ENCODE measurements at places on chromosomes 2 and 18.

DNA sequence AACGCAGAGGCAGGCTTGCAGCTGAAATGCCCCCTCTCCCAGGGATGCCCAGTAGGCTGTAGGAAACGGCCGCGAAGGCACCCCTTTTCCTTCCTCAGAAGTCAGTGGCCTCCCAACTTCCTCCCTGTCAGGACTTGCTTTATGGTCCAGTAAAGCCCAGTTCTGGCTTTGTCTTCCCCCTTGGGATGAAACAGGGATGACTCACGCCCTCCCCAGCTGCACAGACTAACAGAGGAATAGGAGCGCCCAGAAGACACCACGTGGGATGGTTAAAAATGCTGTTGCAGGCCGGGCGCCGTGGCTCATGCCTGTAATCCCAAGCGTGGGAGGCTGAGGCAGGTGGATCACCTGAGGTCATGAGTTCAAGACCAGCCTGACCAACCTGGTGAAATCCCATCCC lies 6.9 kb downstream of the CREG2 start:
- no peak for DNase-seq

GRCh38 chr2:69390471-69390870 lies 3.4 kb upstream of the GFPT1 start:
- DNase-seq: no peak

DNA sequence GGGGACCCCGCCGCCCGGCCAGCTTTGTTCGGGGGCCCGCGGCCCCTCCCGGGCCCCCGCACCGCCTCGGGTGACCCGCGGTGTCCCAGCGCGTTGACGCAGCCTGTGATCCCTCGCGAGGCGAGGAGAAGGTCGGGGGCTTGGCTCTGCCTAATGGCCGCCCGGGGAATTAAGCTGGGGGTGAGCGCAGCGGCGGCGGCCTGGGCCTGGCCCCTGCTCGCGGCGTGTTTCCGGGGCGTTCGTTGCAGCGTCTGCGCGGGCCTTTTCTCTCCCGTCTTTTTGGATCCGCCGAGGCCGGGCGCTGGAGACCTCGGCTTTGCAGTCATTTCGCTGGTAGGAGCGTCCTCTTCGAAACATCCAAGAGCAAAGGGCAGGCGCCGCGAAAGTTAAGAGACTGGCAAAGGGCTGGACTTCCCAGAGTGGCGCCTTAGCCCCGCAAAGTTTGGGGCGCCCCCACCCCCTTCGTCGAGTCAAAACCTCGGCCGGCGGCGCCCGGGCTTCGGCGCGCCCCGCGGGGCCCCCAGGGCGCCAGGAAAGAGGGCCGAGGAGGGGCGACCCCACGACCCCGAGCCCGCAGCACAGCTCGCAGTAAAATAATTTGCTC lies 1.3 kb downstream of the SALL3 start:
- DNase-seq: no peak

DNA sequence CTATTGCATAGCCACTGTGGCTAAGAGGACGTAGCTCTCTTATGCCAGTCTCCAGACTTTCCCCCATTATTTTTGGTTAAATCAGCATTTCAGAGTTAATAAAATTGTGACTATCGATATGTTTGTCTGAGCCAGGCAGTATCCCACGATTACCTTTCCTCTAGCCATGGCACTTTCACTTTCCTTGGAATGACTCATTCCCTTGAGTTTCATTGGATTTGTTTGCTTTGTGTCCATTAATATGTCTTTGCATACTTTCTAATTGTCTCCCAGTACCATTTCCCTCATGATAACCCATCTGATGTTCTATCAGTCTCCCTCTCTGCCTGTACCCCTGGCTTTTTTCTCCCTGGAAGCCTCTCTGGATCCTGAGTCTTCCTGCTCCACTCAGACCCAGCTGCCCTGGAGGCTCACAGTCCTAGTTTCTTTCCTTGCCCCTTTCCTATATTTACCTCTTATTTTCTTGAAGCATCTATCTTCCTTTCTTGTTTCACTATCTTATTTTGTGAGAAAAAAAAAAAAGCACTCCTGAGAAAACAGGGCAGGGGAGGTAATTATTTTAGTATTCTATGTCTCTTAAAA lies 126.1 kb downstream of the MTX2 start:
- DNase-seq: no peak

DNA sequence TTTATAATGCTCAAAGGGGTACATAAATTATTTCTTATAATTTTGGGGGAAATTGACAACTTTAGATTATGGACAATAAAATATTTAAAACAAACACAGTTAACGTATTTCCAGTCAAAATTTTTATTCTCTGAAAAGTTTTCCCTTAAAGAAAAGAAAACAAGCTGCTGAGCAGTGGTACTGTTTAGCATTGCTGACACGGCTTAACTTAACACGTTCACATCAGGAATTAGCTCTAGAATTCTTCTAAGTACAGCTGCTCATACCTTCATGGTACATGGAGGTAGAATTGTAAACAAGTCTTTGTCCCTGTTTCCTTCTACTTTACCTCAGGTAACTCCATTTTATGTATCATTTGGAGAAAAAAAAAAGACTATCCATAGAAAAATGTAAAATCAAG lies 2.0 kb downstream of the SLC38A11 start:
- no peak for DNase-seq

- no peak for DNase-seq
Measured at GRCh38 chr2:23375448-23375847, 9.5 kb upstream of the KLHL29 start.

DNA sequence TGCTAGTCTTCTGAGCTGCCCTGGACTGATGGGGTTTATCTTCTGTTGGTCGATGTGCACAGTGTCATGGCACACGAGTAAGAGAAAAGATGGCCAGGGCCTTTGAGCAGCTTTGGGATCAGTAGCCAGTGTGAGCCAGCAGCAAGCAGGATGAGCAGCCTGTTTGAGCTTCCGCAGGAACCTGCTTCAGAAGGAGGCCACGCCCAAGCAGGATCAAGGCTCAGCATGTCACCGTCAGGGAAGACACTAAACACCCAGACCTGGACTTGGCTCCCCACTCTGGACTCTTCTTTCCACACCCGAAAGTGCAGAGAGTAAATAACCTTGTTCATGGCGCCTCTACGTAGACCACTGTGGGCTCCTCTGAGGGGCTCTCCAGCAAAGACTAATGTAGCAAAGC lies 25.2 kb upstream of the ASB1 start:
- DNase-seq: no peak

DNA sequence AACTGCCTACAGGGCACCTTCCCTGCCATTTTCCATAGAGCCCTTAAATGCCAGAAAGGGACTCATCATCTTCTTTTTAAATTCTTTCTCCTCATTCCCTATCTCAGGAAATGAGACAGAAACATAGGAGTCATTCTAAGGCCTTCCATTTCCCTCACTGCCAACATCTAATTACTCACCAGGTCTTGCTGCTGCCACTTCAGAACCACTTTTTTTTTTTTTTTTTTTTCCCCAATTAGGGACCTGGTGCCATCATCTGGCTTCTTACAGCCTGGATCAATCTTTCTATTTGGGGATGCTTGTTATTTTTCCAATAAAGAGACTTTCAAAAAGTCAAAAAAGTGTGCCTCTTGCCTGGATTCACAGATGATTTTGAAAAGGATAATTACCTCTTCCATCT lies 373.4 kb downstream of the LPIN1 start:
- no peak for DNase-seq

- DNase-seq: no peak
Measured at GRCh38 chr2:132615329-132616085, 54.5 kb downstream of the LYPD1 start.

DNA sequence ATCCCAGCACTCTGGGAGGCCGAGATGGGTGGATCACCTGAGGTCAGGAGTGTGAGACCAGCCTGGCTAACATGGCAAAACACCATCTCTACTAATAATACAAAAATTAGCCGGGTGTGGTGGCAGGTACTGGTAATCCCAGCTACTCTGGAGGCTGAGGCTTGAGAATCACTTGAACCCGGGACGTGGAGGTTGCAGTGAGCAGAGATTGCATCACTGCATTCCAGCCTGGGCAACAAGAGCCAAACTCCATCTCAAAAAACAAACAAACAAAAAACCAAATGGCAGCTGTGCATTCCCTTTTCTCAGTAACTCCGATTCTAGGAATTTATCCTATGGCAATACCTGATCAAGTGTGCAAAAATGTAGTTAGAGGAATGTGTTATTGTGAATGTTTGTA lies 4.7 kb upstream of the GRHL1 start:
- no peak for DNase-seq

- no peak for DNase-seq
Measured at GRCh38 chr18:3610813-3611212, 160.8 kb downstream of the TGIF1 start.

Measured in CD4-positive, alpha-beta T cell treated with Interleukin-6 at 100 ng/mL for 8 hours (primary cell).